ENCODE measurements at places on chromosomes 6 and 20. TPM values are rescaled to one million over a fixed set of nuclear protein-coding genes. Genes with fewer than 3 reads are reported as not detected.
A peak's percentile ranks its signal among the peaks of the same experiment; 100 is the strongest.

DNA sequence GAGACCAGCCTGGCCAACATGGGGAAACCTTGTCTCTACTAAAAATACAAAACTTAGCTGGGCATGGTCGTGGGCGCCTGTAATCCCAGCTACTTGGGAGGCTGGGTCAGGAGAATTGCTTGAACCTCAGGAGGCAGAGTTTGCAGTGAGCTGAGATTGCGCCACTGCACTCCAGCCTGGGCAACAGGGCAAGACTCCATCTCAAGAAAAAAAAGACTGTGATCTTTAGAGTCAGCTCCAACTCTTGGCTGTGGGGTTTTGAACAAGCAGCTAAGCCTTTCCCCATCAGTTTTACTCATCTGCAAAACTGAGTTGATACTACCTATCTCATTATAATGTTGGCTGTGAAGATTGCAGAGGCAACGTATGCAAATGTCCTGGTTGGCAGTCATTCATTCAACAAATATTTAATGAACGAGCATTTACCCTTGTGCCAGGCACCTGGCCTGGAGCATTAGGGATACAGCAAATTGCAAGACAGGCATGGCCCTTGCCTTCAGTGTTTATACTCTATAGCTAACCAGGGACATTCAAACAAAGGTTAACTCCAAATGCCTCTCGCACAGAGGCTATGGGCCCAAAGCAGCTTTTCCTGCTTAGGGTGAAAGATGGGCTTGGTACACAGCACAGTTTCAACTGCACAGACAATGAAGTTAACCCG is 37.8 kb downstream of the ILRUN start:
- DNase-seq, result no peak

DNA sequence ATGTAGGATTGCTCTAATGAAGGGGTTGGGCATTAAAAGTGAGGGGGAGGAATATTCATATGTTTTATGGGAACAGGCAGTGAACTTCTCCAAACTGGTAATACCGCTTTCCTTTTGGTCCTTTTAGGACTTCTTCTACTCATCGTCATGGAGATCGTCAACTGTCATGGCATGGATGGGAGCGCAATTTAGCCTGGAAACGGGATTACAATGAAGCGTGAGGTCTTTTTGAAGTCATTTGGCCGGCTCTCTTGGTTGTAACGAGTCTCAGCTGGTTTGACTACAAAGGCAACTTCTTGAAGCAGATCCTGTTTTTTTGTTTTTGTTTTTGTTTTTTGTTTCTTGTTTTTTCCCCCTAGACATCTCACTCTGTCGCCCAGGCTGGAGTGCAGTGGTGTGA is 1.4 kb upstream of the HLA-E start:
- DNase-seq, result no peak

- peak; percentile 61 for DNase-seq
These were observed 70.5 kb downstream of the FAM217A start for GRCh38 chr6:4008324-4009047.

- DNase-seq, result no peak
These were observed 4.1 kb downstream of the CCND3 start for GRCh38 chr6:41937472-41937860.

- DNase-seq, result no peak
These were observed 48.9 kb upstream of the CCN6 start for GRCh38 chr6:112005013-112005371.

DNA sequence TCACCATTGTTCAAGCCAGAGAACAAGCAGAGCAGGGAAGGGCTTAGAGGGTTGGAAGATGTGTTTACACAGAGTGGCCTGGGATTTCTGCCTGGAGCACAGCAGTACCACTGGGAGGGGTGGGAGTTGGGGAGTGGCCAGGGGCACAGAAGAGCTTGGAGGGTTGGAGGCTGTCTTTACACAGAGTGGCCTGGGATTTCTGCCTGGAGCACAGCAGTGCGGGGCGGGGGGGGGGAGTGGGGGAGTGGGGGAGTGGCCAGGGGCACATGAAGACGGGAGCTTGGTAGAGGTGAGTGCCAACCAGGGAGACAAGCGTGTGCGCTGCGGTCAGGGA is 50.9 kb downstream of the WDR27 start:
- no peak for DNase-seq

GRCh38 chr20:9928281-9928737 is 89.4 kb upstream of the PAK5 start:
- DNase-seq, result no peak

DNA sequence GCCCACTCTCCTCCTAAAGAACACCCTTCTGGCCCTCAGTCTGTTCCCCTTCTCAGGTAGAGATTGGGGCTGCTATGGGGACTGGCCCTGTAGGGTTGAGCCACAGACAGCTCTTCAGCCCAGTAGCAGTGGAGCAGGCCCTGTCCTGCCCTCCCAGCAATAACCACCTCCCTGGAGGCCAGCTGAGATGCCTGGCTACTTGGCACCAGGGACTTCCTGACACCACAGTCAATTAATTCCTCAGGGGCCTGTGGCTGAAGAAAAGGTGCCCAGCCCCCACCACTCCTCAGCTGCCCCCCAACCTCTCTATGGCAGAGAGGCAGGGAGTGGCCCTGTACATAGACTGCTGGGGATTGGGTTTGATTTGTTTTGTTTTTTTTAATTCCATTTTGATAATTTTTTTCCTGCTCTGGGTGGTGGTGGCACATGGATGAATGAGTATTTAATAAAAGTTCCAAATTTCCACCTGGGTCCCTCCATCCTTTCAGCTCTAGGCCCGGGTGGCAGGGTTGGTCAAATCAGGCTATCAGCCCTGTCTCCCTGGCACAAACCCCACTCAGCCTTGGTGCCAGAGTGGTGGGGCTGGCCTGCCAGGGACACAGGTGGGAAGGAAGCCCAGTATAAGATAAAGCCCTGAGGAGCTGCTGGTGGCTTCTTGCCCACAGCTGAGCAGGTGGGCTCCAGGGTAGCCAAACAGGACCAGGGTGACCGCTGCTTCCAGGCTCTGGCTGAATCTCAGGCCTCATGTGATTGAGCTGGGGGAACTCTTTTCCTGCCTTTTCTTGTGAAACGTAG is 1.9 kb upstream of the DEF6 start:
- DNase-seq, result peak; percentile 70

DNA sequence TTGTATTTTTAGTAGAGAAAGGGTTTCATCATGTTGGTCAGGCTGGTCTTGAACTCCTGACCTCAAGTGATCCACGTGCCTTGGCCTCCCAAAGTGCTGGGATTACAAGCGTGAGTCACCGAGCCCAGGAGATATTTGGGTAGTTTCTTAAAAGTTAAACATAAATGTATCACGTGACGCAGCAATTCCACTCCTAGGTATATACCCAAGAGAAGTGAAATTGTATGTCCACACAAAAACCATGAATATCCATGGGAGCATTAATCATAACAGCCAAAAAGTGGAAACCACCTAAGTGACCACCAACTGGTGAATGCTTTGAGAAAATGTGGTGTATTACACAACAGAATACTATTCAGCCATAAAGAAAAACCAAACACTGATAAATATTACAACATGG is 164.8 kb downstream of the MRPL14 start:
- no peak for DNase-seq

- DNase-seq, result no peak
These were observed 409.6 kb upstream of the SLC35B3 start for GRCh38 chr6:8844968-8845367.

- peak; percentile 66 for DNase-seq
These were observed 346.5 kb upstream of the PLCB4 start for GRCh38 chr20:8722277-8722928.

DNA sequence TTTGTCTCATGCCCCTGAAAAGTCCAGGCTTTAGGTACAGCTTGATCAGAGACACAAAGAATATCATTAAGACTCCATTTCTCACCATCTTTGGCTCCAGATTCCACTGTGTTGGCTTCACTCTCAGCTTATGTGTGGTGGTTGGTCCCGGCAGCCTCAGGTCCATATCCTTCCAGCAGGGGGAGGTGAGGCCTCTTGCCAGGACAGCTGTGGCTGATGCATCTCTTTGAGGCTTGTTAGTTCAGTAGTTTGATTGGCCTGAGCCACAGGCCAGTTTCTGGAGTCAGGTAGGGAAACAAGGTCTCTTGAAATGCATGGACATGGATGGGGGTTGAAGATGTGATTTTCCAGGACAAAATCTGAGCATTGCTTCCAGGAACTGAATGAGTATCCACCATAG is 62.4 kb downstream of the JAG1 start:
- DNase-seq, result peak; percentile 53

- DNase-seq, result no peak
These were observed 579.8 kb upstream of the POU3F2 start for GRCh38 chr6:98254624-98255023.

- no peak for DNase-seq
These were observed 4.7 kb downstream of the ZMYND8 start for GRCh38 chr20:47351643-47352331.

- no peak for DNase-seq
These were observed 13.1 kb downstream of the OR5V1 start for GRCh38 chr6:29355603-29356002.

- no peak for DNase-seq
These were observed 113.4 kb upstream of the CEP85L start for GRCh38 chr6:118764766-118765165.

DNA sequence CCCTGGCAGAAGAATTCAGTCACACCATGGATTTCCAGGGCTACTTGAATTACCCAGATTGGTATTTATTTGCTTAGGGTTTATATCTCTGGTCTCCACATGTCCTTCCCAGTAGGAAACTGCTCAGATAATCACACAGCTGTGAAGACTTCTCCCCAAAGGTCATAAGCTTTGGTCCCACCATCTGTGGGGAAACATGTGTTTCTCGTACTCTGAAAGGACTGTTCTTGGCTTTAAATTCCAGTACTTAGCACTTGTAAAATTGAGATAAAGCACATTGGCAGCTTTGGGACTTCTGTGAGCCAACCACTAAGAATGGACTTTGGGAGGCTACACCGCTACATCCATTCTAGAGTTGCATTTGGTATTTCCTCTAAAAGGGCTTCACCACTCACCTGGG is 205.3 kb upstream of the FOXA2 start:
- DNase-seq, result no peak

DNA sequence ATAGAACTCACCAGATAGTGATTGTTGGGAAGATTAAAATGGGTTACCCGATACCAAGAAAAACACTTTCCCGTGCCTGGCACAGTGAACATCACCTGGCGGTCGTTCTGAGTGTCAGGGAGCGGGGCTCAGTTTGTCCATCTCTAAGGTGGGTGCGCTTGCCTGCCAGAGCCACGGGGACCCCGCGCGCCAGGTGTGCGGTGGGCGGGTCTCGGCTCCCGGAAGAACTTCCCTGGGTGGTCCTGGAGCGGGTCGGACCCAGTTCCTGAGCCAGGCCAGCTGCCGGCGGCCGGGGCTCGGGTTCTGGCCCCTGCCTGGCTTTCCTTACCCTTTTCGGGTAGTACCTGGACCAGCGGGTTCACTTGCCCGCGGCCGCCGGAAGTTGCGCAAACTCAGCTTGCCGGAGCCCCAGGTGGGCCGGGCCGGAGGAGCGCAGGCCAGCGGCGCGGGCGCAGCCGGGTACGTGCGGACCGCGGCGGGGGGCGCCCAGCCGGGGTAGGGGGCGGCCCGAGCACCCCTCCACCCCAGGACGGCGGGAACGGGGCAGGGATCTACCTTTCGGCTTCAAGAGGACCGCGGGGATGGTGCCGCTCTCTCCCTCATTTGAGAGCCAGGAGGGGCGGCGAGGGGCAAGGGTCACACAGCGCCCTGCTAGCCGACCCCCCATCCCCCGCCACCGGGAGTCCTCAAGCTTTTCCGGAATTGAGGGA is 7.5 kb downstream of the FAM110A start:
- DNase-seq, result no peak

- DNase-seq, result no peak
These were observed 17.4 kb downstream of the RSPH4A start for GRCh38 chr6:116633685-116634084.

GRCh38 chr6:20069021-20069522 is 143.2 kb downstream of the MBOAT1 start:
- no peak for DNase-seq

- DNase-seq, result no peak
These were observed 19.7 kb downstream of the NPEPL1 start for GRCh38 chr20:58712151-58712791.

DNA sequence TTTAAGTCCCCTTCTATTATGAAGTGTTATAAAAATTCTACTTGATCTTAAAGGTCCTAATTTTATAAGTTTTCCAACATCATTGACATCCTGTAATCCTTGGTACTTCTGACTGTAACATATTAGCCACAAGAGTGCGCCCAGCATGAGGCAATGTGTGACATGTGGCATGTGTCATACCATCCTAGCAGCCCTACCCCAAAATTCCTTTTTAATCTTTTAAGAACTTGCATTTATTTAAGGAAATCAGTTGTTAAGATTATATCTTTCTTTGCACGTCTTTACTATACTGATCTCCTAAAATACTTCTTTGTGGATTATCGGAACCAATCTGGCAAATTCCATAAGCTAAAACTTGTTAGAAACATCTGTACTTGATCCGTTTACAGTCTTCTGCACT is 167.1 kb upstream of the SLC24A3 start:
- no peak for DNase-seq

GRCh38 chr6:132768051-132768517 is 10.4 kb upstream of the VNN2 start:
- DNase-seq, result peak; percentile 15

GRCh38 chr20:56229812-56230211 is 18.7 kb upstream of the MC3R start:
- no peak for DNase-seq

DNA sequence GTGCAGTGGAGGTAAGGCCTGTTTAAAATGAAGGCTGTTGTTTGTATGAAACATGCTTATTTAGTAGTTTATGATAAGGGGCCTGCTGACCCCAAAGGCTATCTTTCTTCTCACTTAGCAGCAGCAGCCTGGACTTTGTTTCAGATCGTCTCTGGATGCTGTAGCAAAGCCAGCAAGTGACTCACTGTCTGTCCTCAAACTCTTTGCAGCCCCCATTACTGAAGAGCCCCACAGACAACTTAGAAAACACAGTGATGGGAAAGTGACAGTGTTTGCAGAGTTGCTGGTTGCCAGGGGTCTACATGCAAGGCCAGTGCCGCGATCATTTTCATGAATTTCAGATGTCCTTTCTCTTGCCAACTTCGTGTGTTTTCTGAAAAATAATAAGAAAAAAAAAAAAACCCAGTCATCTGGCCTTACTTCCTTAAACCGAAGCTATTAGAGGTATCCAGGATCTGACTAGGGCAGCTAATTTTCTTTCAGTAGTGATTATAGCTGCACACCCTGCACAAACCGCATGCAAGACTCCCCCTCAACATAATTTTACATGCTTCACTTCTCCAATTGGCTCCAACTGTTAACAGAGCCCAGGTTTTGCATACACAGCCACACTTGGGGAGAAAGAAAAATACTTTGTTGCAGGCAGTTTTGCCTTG is 11.6 kb upstream of the F13A1 start:
- no peak for DNase-seq

MYLK4 gene
- 9.4 TPM for total RNA-seq

BMP6 gene
- total RNA-seq, result 0.10 TPM

SEMG1 gene
- not detected for total RNA-seq

C6orf47 gene
- total RNA-seq, result 20.6 TPM

GSTA3 gene
- not detected for total RNA-seq

PGC gene
- total RNA-seq, result not detected

SIRT5 gene
- total RNA-seq, result 5.7 TPM

DCDC2 gene
- total RNA-seq, result 0.08 TPM

SH3BGRL2 gene
- 8.2 TPM for total RNA-seq

TRAPPC3L gene
- total RNA-seq, result 0.35 TPM

LZTS3 gene
- 5.8 TPM for total RNA-seq

DCBLD1 gene
- 14.1 TPM for total RNA-seq

PPARD gene
- 20.0 TPM for total RNA-seq

RAE1 gene
- total RNA-seq, result 28.2 TPM

PAK5 gene
- total RNA-seq, result not detected

OR2H1 gene
- total RNA-seq, result not detected

TRIM40 gene
- not detected for total RNA-seq

COL9A3 gene
- not detected for total RNA-seq
